ENCODE measurements at places on chromosomes 5 and 9.

- DNase-seq: no peak
Measured at GRCh38 chr9:124040186-124040931, 28.8 kb downstream of the LHX2 start.

GRCh38 chr9:99881769-99882168 lies 24.7 kb upstream of the STX17 start:
- no peak for DNase-seq

GRCh38 chr9:109977521-109977920 lies 197.5 kb downstream of the PALM2AKAP2 start:
- DNase-seq: no peak

GRCh38 chr5:172688349-172689217 lies 47.5 kb downstream of the NEURL1B start:
- DNase-seq: no peak

GRCh38 chr5:100600298-100600994 lies 65.3 kb downstream of the FAM174A start:
- DNase-seq: no peak

DNA sequence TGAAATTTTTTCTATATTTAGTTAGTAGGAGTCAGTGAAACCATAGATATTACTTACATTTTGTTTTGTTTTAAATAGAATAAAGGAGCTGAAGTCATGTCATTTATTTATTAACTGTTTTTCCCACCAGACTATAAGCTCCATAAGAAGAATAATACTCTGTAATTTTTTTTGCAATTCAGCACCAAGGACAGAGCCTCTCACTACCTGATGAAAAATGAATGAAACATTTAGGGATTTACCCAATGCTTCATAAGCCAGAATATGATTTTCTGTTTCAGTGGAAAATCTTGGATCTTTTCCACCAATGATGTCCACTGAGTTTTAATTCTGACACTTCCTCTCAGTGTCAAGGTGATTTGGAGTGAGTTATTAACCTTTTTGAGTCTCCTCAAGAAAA lies 624.9 kb upstream of the GRAMD2B start:
- no peak for DNase-seq

Data from stimulated activated CD4-positive, alpha-beta T cell treated with anti-CD3 and anti-CD28 coated beads, Interleukin-12 subunit alpha, Interleukin-12 subunit beta, amount 100 ng/mL, for 48 hours (primary cell).